MV-4-11 (cell line): ENCODE measurements at places on chromosomes 3 and 15.
A peak's percentile ranks its signal among the peaks of the same experiment; 100 is the strongest.

DNA sequence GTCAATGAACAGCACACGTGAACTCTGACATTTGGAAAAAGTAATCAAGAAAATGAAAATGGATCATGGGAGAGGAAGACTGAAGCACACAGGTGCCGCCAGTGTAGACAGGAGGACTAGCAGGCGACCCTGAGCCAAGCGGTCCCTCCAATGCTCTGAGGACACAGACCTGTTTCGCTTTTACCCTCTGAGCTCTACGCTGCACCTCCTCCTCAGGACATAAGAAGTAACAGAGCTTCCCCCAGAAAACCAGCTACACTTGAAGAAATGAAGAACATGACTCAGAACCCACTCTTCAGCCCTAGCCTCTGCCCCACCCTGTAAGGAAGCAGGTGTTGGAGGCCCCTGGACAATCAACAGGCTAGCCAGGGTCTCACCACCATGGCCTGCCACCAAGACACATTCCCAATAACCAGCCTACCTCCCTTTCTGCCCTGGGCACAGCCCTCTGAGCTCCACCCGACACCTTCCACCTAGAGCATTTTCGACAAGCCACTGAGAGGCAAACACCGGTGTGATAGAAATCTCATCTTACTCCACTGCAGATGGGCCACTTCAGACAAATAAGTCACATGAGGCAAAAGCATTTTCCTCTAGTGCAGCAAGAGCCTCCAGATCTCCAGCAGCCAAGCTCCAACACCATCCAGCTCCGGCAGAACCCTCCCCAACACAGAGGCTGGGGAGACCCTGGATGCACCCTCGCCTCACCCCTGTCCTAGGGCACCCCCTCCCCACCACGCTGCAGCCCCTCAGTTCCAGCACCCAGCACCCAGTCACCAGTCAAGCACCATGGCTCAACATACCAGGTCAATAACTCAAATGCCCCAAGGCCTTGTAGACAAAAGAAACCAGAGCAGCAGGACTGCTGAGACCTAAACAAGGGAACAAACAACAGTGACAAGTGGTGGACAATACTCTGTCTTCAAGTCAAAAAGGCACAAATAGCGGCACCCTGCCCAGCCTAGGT lies 11.4 kb downstream of the FAM174B start:
- no peak for DNase-seq

GRCh38 chr15:75307778-75308390 lies 25.2 kb downstream of the GOLGA6D start:
- peak; percentile 10 for DNase-seq

- DNase-seq, result no peak
These were observed 94.7 kb downstream of the CCNL1 start for GRCh38 chr3:157065201-157065600.

GRCh38 chr3:14253707-14254382 lies 75.2 kb downstream of the LSM3 start:
- DNase-seq, result no peak

DNA sequence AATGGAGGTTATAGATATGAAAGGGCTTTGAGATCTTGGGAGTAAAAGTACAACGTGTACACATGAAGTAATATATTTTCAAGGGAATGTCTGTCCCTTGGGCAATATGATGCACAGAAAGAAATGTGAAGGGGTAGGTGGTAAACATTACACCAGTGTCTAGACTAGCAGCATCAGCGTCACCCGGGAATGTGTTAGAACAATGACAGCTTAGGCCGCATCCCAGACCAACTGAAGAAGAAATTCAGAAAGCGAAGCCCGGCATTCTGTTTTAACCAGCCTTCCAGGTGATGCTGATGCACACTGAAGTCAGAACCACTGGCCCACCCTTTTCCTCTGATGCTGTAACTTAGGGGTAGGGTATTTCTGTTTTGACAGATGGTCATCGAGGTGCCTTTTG lies 6.3 kb downstream of the INAFM2 start:
- DNase-seq, result no peak

- DNase-seq, result peak; percentile 91
These were observed 3.0 kb downstream of the SLC51A start for GRCh38 chr3:196219194-196219969.

DNA sequence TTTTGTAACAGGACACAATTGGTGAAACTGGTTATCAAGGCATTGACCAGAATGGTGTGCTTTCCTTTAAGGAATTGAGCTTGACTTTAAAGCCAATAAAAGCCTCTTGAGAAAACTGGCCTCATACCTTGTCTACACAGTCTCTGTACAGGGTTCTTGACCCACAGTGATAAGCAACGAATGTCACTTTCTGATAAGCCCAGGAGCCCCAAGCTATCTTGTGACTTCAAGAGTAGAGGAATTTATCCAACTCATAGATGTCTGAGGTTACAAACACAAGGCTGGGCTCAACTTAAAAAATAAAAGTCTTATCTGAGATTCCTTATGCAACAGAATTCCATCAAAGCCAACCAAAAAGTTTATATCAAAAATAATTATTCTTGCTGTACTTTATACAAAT lies 212.1 kb downstream of the GBE1 start:
- DNase-seq, result no peak

DNA sequence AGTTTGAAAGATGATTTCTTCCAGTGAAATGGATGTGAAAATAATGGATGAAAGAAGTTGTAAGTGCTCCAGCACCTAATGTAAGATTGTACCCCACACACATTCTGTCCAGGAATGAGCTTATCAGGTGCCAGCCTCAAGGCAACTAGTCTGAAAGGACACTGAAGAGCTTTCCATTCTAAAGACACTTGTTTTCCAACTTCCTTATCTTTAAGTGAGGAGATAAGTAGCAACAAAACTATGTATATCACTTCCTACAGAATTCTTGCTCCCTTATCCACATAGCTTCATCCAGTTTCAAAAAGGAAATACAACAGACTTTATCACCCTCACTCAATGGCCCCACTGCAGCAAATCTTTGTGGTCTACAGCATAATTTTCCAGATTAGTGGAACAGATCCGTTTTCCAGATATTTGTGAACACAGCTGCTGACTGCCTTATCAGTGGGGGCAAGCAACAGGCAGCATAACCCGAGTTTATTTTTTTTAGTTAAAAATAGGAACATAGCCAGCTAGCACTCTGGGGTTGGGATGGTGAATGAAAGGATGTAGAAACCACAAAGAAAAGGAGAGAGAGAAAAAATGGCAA lies 60.6 kb downstream of the CD200R1L start:
- DNase-seq, result no peak

- no peak for DNase-seq
These were observed 19.0 kb downstream of the PLS1 start for GRCh38 chr3:142615171-142615570.

GRCh38 chr3:191455257-191455952 lies 5.6 kb upstream of the PYDC2 start:
- DNase-seq, result peak; percentile 6

GRCh38 chr15:43893956-43894355 lies 67.2 kb downstream of the WDR76 start:
- DNase-seq, result no peak

DNA sequence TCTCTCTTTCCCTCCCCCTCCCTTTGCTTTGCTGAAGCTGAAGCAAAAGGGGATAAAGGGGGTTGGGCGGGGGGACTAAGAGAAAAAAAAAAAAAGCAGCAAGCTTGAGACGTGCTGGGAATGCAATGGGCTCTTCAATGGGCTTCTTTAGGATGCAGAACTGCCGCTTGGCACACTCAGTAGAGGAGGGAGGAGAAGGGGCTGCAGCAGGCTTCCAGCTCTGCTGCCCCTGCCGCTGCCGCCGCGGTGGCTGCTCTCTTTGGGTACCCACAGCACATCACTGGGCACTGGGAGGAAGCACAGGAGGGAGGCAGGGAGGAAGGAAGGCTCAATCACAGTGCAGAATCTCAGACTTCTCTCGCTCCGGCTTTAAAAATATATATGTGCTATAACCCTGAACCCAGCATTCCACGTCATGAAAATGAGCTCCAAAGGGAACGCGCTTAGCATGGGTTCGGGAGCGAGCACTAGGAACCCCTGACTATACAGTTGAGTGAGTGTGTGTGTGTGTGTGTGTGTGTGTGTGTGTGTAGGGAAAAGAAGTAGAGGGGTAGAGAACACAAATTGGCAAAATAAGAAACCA lies 3.5 kb downstream of the SLITRK3 start:
- no peak for DNase-seq

DNA sequence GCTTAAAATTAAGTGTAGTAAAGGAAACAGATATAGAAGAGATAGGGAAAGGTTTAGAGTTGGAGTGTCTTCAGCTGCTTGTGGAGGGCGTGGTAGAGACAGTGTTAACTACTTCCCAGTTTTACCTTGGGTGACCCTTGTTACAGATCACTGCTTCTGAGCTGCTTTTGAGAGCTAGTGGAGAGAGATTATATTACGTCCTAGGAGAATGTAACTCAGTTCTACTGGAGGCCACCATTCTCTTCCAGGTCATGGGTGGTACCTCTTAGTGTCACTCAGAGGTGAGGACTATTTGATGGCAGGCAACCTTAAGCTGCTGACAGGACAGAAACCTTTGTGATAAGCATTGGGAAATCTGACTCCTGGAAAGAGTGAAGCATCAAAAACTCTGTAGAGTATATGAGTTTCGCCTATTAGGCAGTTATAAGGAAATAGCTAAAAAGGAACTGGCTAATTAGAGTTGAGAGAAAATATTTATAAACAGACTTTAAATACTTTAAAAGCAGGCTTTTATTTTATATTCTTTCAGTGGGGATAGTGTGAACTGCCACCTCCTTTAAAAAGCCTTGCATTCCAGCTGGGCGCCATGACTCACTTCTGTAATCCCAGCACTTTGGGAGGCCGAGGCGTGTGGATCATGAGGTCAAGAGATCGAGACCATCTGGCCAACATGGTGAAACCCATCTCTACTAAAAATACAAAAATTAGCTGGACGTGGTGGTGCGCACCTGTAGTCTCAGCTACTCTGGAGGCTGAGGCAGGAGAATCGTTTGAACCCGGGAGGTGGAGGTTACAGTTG lies 106.5 kb downstream of the ZNF609 start:
- DNase-seq, result no peak

- no peak for DNase-seq
These were observed 50.9 kb downstream of the CEP152 start for GRCh38 chr15:48759921-48760320.

- peak; percentile 4 for DNase-seq
These were observed 27.9 kb upstream of the ACKR4 start for GRCh38 chr3:132569153-132569552.

GRCh38 chr3:18445401-18446148 lies 20.4 kb upstream of the SATB1 start:
- peak; percentile 65 for DNase-seq

- no peak for DNase-seq
These were observed 30.2 kb downstream of the TSPAN3 start for GRCh38 chr15:77040673-77041072.

GRCh38 chr3:64199932-64200331 lies 25.3 kb downstream of the PRICKLE2 start:
- DNase-seq, result no peak

GRCh38 chr15:25775317-25775912 lies 87.7 kb downstream of the ATP10A start:
- DNase-seq, result peak; percentile 41

- DNase-seq, result peak; percentile 95
These were observed 489.2 kb upstream of the UBE2E2 start for GRCh38 chr3:22713936-22714335.

- DNase-seq, result peak; percentile 70
These were observed 37.8 kb downstream of the CCNL1 start for GRCh38 chr3:157122116-157122515.

DNA sequence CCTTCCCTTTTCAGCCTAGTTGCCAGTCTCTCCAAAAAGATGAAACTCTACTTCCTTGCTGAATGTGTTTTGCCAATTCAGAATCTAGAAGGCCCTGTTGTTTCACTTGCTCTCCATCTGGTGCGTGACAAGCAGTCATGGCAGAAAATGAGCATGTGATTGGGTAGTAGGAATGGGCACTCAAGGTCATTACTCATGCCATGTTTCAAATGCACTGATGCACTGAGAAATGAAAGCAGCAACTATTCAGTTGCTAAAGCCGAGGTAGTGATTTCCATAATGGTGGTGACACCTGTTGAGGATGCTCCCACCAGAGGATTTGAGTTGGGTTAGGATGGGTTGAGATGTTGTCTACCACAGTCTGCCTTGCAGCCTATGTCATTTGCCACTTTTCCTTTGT lies 12.7 kb downstream of the ZBTB38 start:
- no peak for DNase-seq

DNA sequence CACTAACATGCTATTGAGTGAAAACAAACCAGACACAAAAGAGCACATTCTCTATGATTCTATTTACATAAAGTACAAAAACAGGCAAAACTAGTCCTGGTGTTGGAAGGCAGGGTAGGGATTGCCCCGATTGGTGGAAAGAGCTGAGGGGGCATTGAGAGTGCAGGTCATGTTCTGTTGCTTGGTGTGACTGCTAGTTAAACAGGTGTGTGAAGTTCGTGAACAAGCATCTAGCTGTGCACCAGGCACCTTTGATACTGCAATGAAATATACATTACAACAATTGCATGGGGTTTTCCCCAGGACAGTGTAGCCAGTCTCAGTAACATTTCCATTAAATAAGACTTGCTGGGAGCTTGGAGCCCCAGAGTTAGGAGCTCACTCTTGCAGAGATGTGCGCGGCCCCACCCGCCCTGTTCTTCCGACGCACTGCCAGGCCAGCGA lies 26.3 kb upstream of the THRB start:
- no peak for DNase-seq

- DNase-seq, result no peak
These were observed 78.1 kb downstream of the DCUN1D1 start for GRCh38 chr3:182902236-182902635.

DNA sequence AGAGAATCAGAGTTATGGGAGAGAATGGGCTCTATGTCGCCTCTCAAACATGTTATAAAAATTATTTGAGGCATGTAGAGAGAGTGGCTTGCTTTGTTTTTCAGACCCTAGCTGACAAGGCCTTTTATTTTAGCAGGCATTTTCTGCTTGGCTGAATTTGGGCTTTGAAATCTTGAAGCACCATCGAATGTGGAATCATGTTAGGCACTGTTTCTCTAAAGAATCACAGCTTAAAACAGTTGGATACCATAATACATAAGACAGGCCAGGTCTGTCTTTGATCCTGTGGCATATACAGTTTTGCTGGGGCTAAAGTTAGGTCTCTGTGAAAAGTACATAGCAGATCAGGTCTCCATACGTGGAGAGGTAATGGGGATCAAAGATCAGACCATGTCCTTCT lies 142.7 kb downstream of the NEK11 start:
- no peak for DNase-seq

GRCh38 chr15:90648137-90649070 lies 68.7 kb upstream of the BLM start:
- DNase-seq, result peak; percentile 100

DNA sequence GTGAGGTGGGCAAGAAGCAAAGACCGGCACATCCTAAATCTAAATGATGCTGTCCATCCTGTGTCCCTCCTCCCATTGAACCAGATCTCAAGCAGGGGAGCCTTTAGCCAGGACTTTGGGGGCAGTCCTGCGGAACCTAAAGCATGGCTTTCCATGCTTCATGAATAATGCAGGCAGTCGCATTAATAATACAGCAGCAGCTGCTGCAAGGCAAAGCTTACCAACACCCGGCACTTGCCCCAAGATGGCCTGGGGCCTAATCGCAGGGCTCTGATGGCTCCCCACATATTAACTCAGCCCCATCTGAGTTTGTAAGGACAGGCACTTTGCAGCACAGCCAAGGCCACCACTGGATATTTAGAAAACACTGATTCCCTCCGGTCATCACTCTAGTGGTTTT lies 114.4 kb downstream of the NTRK3 start:
- DNase-seq, result no peak

- DNase-seq, result no peak
These were observed 25.8 kb downstream of the WDR76 start for GRCh38 chr15:43852607-43853006.

- DNase-seq, result no peak
These were observed 914.5 kb upstream of the EPHA6 start for GRCh38 chr3:95899911-95900310.
